ENCODE measurements at places on chromosomes 4 and X.

- DNase-seq, result no peak
Observed at GRCh38 chr4:156981262-156981769, 9.7 kb upstream of the PDGFC start.

- no peak for DNase-seq
Observed at GRCh38 chr4:69531251-69531650, 35.5 kb upstream of the UGT2B4 start.

DNA sequence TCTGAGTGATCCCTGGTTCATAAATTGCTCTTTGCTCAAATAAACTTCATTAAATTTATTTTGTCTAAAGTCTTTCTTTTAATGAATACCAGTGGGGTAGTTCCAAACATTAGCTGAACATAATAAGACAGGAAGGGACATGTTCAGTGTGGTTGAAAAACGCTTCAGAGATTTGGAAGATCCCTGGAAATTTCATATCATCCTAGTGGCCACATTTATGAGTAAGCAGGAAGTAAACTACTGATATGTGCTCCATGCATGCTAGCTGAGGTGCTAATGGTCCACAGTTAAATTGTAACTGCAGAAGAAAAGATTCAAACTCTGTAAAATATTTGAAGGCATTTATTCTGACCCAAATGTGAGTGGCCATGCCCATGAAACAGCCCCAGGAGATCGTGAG, 1328.7 kb downstream of the ADGRL3 start:
- DNase-seq, result no peak

DNA sequence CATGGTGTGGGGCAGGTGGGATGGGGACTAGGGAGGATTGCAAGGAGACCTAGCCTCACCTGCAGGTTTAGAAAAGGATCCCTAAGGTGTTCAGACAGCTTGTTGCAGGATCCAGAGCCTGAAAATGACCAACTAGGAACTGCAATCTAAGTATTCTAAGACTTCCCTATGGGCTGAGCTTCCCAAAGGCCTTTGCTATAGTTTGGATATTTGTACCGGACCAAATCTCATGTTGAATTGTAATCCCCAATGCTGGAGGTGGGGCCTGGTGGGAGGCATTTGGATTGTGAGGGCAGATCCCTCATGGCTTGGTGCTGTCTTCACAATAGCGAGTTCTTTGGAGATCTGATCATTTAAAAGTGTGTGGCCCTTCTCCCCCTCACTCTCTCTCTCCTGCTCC, 52.1 kb downstream of the GPC3 start:
- no peak for DNase-seq

GRCh38 chrX:74234818-74235217, 69.2 kb upstream of the ZCCHC13 start:
- DNase-seq, result no peak

DNA sequence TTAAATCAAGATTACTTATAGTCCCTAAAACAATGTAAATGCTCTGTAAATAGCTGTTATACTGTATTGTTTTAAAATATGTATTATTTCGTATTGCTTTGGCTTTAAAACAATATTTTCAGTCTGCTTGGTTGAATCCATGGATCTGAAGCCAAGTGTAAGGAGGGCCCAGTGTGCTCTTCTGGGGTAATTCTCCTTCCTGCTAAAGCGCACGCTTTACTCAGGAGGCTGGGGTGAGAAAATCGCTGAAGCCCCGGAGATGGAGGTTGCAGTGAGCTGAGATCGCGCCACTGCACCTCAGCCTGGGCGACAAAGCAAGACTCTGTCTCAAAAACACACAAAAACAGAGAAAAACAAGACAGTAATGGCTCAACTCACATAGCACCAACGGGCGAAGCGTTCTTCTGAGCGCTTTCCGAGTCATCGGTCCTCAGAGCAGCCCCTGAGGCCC, 391 bp upstream of the IDUA start:
- DNase-seq, result no peak

- DNase-seq, result peak; percentile 63
Observed at GRCh38 chrX:47482512-47483305, at the start of gene ZNF41. TSS of gene ZNF41 (minus strand) at chrX:47483222. CDS start at chrX:47467481, 15,741 bp downstream.

DNA sequence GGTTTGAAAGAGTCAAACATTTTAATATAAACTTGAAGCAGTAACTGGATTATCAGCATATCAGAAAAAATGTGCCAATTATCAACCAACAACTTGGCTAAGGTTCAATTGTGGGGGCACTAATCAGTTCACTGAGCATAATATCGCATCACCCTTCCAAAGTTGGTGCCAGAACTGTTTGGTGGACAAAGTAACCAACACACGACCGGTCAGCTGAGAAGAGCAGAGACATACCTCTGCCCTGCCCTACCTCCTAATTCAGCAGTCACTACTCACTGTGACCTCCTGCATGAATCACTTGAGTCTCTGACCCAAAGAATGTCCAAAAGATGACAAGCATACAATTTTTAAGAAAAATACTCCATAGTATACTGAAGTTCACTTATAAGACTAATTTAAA, 53.2 kb downstream of the TSPAN5 start:
- DNase-seq, result no peak

DNA sequence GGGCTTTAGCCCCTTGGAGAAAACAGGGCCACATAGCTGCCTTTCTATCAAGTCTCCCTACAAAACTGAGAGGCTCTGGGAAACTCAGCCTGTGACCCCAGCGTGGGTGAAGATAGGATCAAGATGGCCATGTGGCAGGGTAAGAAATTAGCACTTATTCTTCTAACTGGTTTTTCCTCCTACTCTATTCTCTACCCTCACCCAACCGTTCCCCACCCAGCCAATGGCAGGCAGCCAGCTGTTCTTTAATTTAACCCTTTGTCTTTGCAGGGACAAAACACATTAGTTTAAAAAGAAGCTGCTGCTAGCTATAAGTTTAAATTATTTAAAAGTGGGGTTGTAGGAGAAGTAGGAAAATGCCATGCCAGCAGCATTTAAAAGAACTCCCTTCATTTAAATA, 2.8 kb downstream of the CLCN5 start:
- no peak for DNase-seq

GRCh38 chrX:42495139-42495538, 282.8 kb downstream of the PPP1R2C start:
- no peak for DNase-seq

DNA sequence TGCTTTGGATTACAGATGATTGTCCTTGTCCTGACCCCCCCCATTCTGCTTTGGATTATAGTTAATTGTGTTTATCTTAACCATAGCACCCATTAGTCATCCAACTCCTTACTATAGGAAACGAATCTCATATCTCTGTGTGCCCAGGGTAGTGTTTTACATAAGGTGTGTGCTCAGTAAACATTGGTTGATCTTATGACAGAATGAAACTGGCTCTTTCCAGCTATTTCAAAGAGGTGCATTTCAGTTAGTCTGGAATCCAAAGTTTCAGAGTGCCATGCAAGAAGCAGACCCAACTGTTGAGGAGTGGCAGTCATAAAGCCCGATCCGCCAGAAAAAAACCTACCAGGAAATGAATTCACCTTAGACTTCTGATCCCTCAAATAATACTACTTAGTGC, 14.7 kb downstream of the TRIM2 start:
- no peak for DNase-seq

- DNase-seq, result no peak
Observed at GRCh38 chr4:185311113-185311888, 84.4 kb downstream of the LRP2BP start.

- no peak for DNase-seq
Observed at GRCh38 chr4:133467290-133467947, 318.3 kb downstream of the PCDH10 start.

DNA sequence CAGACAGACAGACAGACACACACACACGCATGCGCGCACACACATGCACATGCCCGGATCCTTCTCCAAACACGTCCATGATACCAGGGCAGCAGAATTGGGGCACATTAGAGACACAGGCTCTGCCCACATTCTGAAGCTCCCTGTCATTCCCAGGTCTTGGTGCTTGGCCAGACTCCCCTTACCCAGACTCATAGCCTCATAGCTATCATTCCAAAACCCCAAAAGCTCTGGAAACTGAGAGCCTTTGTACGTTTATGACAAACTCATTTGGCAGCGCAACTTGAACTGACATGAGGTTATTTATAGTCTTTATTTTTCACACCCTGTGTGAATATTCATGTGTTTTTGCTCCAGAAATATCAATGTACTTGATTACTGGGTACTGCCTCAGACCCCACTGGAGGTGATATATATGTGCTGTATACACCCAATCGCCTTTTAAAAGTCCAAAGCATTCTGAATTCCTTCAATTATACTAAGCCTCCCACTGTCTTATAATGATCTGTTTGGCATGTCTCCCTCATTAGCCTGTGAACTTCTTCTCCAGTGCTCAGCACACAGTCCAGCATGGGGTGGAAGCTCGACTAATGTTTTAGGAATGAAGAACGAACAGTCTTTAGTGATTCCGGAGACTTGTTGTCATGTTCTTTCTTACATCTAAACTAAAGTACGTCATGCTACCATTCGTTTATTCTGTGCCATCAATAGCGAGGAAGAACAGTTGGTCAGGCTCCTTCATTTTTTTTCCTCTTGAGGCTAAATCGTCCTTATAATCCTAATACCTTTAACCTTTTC, 45.0 kb downstream of the RTL9 start:
- no peak for DNase-seq

DNA sequence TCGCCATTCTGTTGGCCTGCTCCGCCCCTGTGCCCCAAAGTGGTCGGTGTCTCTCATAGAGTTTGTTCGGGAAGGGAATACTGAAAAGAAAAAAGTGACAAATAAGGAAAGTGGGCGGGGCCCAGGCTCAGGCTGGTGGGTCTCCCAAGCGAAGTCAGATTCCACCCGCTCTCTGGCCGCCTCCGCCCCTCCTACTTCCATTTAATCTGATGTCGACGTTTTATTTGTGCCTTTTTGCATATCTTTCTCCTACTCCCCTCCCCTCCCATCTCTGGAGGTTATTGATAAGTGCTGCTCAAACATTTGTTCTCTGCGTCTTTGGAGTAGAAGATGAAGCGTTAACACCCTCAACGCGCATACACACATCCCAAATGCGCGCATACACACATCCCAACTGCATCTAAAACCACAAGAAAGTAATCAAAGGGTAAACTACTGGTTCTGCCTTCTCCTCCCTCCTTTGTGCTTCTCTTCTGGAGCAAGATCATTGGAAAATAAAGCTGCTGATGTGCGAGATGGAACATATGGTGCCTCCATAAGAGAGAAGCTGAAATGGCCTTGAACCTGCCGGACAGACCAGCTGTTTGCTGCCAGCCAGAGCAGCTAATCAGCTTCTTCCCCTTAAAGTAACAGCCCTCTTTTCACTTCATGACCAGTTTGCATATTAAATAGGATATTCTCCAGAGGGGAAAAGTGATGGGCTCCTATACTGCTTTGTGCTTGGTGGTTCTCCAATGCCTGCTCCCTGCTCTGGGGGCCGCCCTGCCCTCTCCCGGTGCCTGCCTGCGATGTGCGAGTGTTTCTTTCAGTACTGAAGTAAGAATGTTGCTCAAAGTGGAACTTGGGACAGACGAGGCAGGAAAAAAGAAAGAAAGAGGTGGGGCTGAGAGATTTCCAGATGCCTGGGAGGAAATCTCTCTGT, 3.1 kb downstream of the MAMLD1 start:
- no peak for DNase-seq

- DNase-seq, result no peak
Observed at GRCh38 chr4:177313263-177313662, 3.6 kb downstream of the NEIL3 start.

DNA sequence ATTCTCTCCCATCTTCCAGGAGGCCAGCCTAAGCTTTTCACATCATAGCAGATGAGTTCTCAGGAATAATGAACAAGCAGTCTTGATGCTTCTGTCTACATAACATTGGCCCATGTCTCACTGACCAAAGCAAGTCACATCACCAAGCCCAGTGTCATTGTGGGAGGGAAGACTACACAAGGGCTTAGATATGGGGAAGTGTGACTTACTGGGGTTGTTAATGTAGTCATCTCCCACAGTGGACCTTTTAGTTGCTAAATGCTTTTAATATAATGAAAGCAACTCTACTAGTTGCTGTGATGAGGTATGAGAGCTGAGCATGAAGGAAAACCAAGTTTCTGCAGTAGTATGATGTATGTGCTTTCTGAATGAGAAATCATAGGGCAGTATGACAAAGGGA, 40.5 kb downstream of the TSPAN7 start:
- DNase-seq, result no peak

- DNase-seq, result no peak
Observed at GRCh38 chr4:185726931-185727330, 85.1 kb downstream of the SORBS2 start.

DNA sequence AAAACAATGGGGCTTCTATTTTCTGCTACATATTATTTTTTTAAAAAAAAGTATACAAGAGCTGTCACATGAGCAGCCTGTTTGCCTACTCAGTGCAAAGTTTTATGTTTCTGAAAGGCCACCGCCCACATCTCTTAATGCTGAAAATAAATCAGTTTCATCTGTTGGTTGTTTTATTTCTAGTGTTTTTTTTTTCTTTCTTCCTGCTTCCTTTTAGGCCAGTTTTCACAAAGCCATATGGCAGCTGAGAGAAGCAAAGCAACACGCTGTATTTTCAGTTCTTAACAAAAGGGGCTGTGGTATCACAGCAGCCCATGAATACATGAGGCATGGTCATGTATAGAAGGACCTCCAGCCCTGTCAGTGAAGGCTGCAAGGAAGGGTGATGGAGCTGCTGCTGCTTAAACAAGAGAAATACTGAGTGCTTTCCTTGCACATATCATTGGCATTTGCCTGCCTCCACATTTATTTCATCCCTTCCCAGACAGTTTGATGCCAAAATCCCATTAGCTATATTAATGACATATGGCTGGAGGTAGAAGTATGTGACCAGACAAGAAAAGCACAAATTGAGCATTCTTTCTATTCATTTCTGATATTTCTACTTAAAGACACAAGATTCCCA, 172.5 kb downstream of the PCDH18 start:
- no peak for DNase-seq

- DNase-seq, result no peak
Observed at GRCh38 chrX:48035891-48036290, 29.1 kb downstream of the SPACA5 start.

GRCh38 chrX:14013054-14013453, 16.6 kb downstream of the GEMIN8 start:
- DNase-seq, result no peak

DNA sequence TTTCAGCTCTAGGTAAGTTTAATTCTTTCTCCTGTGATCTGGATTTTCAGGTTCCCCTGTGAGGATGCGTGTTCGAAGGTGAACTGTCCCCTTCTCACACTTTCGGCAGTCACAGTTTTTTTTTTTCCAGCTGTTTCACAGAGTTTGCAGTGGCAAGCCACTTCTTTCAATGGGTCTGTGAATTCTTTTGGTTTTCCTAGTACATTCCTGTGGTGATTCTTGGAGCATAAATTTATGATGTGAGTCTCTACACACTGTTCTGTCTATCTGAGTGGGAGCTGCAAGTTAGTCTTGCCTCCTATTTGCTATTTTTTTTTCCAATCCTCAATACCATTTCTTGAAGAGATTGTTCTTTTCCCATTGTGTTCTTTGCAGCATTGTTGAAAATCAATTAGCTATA, 595.5 kb downstream of the RAPGEF2 start:
- DNase-seq, result no peak

GRCh38 chr4:34633241-34633640, 1611.1 kb downstream of the ARAP2 start:
- no peak for DNase-seq

- no peak for DNase-seq
Observed at GRCh38 chrX:94389044-94389443, 715.0 kb downstream of the FAM133A start.

Measured in occipital lobe (tissue), 3 donors.